ENCODE measurements at places on chromosomes 13 and 19. TPM values are rescaled to one million over a fixed set of nuclear protein-coding genes. Genes with fewer than 3 reads are reported as not detected.
A peak's percentile ranks its signal among the peaks of the same experiment; 100 is the strongest.

DNA sequence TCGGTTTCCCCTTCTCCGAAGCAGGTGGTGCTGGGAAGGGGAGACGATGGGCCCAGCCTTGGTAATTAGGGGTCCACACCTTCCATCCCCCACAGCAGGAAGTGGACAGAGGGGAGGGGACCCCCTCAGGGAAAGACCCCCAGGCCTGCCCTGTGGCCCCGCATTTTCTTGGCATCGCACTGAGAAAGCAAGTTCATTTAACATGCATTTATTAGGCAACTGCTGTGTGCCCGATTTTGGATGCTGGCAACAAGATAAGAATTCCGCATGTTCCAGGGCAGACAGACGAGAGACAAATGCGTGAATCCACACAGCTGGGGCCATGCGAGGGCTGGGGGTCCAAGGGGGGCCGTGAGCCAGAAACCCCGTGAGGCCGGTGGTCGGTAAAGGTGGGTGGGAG is 28.4 kb downstream of the ARID3A start:
- DNase-seq, result no peak

DNA sequence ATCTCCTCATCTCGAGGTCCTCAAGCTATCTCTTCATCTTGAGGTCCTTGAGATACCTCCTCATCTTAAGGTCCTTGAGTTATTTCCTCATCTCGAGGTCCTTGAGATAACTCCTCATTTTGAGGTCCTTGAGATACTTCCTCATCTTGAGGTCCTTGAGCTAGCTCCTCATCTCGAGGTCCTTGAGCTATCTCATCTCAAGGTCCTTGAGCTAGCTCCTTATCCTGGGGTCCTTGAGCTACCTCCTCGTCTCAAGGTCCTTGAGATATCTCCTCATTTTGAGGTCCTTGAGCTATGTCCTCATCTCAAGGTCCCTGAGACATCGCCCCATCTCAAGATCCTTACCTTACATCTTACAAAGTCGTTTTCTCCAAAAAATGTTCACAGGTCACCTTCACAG is 18.7 kb downstream of the VAV1 start:
- no peak for DNase-seq

DNA sequence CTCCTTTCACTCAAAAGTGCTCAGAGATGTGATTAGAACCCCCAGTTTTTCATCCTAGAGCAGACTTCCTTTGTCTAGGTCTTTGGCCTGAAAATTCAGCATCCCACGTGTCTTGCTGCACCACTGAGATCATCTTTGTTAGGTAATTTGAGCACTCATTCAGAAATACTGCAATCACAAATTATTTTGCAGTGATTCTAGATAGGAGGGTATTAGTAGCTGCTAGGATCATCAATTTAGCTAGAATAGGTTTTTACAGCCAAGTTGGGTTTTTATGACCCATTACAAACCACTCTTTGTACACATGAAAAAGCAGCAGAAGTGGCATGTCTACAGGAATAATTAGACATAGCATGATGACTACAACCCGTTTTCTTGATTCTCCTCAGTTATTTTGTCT is 219.6 kb downstream of the GPC6 start:
- DNase-seq, result no peak

DNA sequence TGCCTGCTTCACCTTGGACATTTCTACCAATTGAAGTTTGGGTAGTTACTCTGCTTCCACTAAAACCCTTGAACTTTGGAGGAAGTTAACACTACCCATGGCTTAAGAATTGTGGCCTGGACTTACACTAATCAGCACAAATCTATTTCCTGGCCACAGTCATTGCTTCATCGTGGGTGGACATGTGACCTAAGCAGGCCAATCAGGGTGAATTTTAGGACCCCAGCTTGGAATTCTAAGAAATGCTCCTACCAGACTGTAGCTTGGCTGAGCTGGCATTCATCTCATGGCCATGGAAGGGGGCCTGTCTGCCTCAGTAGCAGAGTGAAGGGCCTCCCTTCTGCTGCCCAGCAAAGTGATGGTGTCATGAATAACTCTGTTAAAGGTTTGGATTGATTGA is 58.3 kb upstream of the SLC15A1 start:
- no peak for DNase-seq

DNA sequence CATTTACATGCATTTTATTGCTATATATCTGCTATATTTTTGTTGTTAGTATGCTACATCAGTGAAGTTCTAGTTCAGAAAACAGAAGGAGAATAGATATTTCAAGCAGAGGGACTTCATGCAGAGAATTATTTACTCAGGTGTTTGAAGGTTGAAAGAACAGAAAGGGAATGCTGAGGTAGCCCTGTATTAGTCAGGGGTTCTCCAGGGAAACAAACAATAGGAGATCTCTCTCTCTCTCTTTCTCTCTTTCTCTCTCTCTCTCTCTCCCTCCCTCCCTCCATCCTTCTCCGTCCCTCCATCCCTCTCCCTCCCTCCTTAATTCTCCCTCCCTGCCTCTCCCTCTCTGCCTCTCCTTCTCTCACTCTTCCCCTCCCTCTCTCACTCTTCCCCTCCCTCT is 114.3 kb upstream of the TDRD3 start:
- DNase-seq, result no peak

Gene ZNF541
- not detected for total RNA-seq

DNA sequence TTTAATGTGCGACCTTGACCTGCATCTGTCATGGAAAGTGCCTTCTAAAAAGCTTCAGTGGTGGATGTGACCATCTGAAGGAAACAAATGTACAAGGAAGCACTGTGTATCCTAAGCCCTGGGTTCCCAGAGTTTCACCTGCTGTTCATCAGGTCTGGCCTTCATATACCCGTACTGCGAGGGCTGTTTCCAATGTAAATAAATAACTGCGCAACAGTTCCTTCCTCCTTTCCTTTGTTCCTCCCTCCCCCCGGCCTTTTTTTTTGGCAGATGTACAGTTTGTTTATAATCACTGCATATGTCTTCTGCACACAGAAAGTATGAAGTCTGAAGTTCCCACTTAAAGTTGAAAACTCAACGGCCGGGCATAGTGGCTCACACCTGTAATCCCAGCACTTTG is 5.2 kb downstream of the FAAP24 start:
- DNase-seq, result no peak

Gene SYNGR4
- not detected for total RNA-seq

- no peak for DNase-seq
Measured at GRCh38 chr13:28981530-28981929, 161.4 kb downstream of the MTUS2 start.

DNA sequence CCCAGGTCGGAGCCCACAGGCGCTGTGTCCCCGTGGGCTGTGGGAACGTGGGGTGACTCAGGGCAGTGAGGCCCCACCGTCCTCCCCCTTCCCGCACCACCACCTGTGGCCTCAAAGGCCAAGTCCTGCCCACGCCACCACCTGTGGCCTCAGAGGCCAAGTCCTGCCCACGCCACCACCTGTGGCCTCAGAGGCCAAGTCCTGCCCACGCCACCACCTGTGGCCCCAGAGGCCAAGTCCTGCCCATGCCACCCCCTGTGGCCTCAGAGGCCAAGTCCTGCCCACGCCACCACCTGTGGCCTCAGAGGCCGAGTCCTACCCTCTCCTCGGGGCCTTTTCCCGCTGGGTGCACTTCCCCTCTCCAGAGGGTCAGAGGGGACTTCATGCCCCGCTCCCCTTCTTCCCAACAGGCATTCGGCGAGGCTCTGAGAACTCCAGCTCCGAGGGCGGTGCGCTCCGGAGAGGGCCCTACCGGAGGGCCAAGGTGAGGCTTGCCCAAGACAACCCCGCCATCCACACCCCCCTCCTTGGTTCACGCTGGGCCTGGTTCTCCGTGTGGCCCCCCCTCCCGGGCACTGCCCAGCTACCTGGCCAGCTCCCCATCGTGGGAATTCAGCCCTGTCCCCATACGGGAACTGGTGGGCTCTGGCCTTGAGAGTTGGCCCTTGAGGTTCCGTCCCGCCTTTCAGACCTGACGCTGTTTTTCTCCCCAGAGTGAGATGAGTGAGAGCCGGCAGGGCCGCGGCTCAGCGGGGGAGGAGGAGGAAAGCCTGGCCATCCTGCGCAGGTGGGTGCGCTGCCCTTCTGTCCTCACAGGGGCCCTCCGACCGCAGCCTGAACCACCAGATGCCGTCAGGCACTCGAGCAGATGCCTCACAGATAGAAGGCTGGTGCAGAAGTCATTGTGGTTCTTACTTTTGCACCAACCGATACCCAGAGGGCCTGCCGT is 27.4 kb upstream of the F7 start:
- DNase-seq, result no peak

GRCh38 chr13:23740002-23740401 is 149.2 kb downstream of the MIPEP start:
- no peak for DNase-seq

- no peak for DNase-seq
Measured at GRCh38 chr19:32702010-32702409, 10.4 kb downstream of the NUDT19 start.

- peak; percentile 45 for DNase-seq
Measured at GRCh38 chr19:47032171-47032811, 12.7 kb downstream of the NPAS1 start.

All from SJCRH30 (cell line).